SHP77 (cell line): ENCODE measurements at places on chromosomes 7 and 10.

DNA sequence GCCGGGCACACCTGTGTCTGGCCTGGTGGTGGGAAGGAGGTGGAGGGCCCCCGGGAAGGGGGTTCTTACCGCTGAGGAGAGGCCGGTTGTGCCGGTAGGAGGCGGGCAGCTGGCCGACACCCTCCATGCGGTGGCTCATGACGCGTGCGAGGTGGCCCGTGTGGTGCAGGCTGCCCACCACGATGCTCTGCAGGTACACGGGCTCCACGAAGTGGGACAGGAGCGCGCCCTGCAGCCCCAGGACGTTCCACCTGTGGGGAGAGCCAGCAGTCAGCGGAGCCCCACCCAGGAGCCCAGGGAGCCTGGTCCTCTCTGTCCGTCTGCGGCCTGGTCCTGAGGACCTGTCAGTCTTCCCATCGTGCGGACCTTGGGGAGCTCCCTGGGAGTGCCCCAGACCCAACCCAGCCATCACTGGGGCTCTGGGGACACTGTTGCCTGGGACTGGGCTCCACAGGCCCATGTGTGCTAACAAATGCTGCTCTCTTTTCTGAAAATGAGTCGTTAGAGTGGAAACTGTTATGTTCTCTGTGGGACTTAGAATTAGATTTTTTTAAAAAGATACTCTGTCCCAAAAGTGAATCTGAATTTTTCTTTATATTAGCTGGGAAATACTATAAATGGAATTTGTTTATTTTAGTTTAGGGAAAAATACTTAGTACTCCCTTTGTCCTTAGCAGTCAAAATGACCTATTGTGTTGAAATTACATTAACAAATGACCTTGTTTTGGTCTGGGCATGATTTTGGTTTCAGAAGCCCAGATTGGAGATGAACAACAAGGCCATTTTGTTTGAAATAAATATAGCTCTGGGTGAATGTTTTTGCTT lies 143.9 kb downstream of the WDR37 start:
- DNase-seq, result no peak

DNA sequence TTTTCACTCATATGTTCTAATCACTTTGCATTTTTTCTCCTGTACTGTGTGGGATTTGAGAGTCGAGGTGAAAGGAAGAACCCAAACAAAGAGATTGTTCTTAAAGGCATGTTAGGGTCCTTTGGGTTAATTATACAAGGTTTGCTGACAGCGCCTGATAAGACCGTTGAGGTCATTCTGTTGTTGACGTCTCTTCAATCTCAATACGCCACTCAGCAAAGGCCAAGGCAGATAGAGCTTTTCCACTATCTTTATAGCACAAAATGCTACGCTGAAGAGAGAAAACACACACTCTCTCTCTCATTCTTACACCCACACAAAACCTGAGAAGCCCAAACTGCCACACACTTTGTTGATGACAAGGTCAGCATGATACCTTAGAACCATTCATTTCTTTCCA lies 228.7 kb downstream of the CNTNAP2 start:
- DNase-seq, result no peak

GRCh38 chr7:904847-905246 lies 28.5 kb downstream of the GET4 start:
- DNase-seq, result no peak

- no peak for DNase-seq
Observed at GRCh38 chr10:49426490-49427360, 30.8 kb upstream of the DRGX start.

DNA sequence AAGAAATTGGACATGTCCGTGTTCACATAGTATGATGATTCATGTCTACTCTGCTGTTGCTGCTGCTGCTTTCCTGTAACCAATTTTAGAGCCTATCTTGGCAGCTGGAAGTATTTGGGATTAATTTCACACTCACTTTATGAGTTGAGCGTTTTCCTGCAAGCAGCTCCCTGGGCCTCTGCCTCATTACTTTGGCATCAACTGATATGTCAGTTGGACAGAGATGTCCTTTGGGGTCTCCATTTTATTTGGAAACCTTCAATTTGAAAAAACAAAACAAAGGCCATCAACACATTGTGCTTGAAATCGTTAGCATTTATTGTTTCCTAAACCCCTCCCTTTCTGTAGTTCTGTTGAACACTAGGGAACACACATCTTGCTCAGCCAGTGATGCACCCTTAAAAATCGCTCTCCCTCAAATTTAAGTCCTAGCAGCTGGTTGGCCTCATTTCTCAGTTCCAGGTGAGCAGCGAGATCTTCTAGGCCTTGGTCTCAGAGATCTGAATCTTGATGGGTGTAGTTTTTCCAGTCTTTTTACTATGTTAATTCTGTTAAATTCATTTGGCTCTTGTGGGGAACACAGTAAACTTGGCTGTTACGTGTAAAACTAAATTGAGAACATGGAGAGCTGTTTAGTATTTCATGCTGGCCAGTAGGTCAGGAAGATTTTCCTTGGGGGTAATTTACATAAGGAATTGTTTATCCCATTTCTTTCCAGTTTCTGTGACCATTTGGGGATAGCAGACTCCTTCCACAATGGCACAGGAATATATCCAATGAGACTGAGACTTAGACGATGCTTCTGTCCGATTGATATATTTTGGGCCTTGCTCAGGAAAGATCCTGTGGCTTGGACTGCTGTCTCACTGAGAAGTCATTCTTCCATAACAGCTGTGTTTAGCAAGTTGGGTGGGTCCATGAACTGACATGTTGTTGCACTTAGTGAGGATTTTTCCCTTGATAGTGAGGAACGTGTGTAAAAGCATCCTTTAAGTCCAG lies 371.6 kb downstream of the BBS9 start:
- DNase-seq, result no peak

GRCh38 chr10:103512591-103513379 lies 19.3 kb downstream of the NEURL1 start:
- DNase-seq, result no peak

- DNase-seq, result peak; percentile 28
Observed at GRCh38 chr10:72981882-72982529, 27.4 kb upstream of the PLA2G12B start.
